Activated CD4-positive, alpha-beta T cell treated with anti-CD3 and anti-CD28 coated beads, Interleukin-2, Interleukin-6, amounts not matched to agents 100 ng/mL and 50 ng/mL, durations not matched to agents 16 hours and 8 hours (primary cell): ENCODE measurements at places on chromosomes 12 and 14.

GRCh38 chr12:69254862-69255261 lies 15.5 kb downstream of the CPSF6 start:
- no peak for DNase-seq

GRCh38 chr14:67666750-67667449 lies 7.5 kb downstream of the VTI1B start:
- DNase-seq: peak; percentile 59

- DNase-seq: no peak
These were observed 2.9 kb upstream of the KRT83 start for GRCh38 chr12:52324153-52324444.

- no peak for DNase-seq
These were observed 56.7 kb downstream of the NTF3 start for GRCh38 chr12:5488626-5488955.

DNA sequence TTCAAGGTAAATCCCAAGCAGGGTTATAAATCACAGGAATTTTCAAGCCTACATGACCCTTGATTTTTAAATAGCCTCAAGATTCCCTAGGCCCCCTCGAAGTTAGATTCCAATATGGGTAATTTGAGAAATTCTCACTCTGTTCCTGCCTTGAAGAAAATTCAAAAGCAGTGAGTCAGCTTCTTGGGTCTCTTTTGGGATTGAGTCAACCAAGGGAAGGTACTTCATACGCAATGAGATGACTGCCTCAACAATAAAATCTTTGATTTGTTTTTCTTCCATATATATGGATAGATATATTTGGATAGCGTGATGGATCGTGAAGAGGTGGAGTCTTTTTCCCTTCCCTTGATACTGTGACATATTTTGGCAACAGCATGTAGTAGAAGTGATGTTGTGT lies 180.4 kb upstream of the ATP2B1 start:
- no peak for DNase-seq

- no peak for DNase-seq
These were observed 79.1 kb upstream of the ATP2B1 start for GRCh38 chr12:89787763-89788162.

GRCh38 chr12:4663971-4664505 lies 15.1 kb downstream of the NDUFA9 start:
- DNase-seq: no peak

- DNase-seq: no peak
These were observed 83.6 kb upstream of the LHX5 start for GRCh38 chr12:113555226-113555625.

- no peak for DNase-seq
These were observed 3.7 kb upstream of the HSD17B6 start for GRCh38 chr12:56759263-56759908.

DNA sequence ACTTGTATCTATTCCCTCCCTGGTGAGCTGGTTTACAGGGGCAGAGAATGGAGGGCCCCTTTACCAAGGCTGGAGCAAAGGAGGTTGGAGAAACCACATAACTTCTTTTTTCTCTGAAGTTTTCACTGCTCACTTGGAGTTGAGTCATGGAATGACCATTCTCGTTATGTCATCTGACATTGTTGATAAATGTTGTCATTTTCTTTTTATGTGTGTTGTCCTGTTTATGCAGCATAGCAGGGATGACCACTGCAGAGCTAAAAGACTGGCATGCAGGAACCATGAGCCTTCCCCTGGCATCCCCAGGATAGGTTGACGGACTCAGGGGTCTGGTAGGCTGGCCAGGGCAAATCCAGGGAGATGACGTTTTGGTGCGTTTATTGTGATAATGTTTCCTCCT lies 256.8 kb upstream of the DDHD1 start:
- DNase-seq: no peak

- no peak for DNase-seq
These were observed 3.1 kb downstream of the DHRS2 start for GRCh38 chr14:23639048-23639890.

GRCh38 chr12:53324113-53324778 lies 2.8 kb upstream of the AAAS start:
- peak; percentile 70 for DNase-seq
